ENCODE measurements at places on chromosomes 2 and 18.

DNA sequence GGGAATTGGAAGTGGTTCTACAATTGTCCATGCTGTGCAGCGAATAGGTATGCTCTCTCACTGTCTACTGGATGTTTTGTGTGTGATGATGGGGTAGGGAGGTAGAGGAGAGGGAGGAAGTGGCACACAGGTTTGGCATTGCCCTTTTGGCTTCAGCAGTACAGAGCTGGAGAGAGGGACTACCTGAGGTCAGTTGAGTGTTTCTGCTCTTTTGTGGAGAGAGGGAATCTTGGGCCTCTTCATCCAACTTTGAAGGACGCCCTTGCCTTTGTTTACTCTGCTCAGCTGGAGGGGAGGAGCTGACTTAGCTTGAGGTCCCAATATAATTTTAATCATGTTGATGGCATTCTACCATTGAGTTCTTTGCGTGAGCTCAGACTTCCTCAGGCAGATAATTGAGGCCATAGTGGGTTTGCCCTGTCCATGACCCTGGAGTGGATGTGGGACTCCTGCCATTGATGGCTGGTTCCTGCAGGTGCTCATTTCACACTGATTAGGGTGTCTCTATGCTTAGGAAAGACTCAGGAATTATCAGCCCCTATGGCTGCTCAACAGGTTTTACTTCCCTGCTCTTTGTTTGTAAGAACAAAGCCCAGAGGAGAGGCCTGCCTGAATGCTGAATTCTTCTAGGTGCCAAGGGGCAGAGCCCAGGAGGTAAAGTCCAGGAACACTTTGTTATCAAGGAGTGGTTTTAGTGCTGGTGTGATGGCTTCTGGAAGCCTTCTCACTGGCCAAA is 7.2 kb downstream of the RPIA start:
- DNase-seq = no peak

DNA sequence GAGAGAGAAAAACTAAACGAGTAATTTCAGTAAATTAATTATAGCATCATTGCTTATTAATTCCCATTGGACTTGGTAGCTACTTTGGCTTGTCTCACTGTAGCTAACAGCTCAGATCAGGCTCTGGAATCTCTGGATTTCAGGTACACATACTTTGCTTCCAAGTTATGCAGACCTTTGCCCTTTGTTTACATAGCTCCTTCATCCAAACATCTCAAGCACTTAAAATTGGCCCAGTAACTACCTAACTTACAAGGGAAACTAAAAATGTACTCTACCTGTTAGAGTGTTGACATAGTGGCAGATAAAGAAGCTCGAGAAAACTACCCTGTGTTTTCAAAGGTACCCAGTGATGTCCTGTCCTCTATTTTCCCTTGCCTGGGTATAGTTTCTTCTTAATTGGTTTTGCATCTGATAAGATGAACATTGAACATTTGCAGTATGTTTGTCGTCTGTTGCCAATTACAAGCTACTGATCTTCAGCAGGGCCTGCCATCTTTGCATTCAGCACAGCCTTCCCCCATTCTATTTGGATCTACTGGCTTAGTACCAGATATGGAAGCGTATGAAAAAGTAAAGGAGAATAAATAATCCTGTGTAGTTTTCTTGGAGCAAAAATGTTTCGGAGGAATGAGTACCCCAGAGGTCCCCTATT is 601.5 kb upstream of the FANCL start:
- no peak for DNase-seq

- no peak for DNase-seq
Measured at GRCh38 chr18:38571651-38572050, 1006.1 kb upstream of the CELF4 start.

DNA sequence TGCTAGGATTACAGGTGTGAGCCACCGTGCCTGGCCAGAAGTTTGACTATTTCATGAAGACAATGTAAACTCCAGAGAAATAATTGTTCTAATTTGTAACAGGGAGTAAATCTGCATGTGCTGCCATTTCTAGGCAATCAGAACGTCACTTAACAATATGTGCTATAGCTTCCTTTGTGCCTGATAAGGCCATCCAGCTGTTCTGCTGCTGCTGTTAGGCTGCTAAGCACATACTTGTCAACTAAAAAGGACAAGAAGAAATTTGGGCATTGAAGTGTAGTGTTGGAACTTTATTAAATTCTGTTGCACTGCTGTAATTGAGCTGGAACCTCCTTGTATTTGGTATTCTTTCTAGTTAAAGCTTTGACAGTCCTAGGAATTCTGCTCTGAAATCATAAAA is 57.1 kb downstream of the KIAA1328 start:
- DNase-seq = no peak

GRCh38 chr2:112784199-112785189 is at the start of gene IL1A:
TSS of gene IL1A (minus strand) at chr2:112784493. CDS start at chr2:112783770, 723 bp downstream.
- no peak for DNase-seq

GRCh38 chr18:74507097-74507881 is 11.1 kb downstream of the CNDP2 start:
- DNase-seq = no peak

DNA sequence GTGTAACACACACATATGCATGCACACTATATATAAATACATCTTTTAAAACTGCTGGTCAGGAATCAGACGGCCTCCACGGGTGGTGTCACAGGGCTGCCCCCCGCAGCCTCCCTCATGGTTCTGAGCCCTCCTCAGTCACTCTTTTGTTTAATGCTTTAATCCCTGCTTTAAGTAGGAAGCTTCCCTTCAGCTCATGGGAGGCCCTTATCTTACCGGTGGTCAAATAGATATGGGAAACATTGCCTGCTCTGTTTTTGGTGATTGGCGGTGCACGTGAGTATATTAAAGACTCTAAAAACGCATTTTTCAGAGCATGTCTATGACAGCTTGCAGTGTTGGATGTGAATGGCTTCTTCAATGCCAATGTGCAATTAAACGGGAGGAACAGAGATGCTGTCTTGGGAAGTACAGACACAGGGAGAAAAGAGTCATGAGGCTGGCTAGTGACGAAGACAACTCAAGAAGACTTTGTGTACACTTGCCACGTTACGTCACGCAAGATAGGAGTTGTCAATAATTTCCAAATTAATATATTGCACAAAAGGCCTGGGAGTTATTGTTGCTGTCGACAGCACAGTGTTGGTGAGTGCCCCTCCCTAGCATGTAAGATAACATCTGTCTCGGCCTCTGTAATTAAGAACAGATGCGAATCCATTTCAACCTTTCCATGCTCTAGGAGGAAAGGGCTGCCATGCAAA is 23.3 kb downstream of the GNLY start:
- no peak for DNase-seq

GRCh38 chr2:236745420-236746210 is 176.0 kb downstream of the ACKR3 start:
- DNase-seq = no peak

DNA sequence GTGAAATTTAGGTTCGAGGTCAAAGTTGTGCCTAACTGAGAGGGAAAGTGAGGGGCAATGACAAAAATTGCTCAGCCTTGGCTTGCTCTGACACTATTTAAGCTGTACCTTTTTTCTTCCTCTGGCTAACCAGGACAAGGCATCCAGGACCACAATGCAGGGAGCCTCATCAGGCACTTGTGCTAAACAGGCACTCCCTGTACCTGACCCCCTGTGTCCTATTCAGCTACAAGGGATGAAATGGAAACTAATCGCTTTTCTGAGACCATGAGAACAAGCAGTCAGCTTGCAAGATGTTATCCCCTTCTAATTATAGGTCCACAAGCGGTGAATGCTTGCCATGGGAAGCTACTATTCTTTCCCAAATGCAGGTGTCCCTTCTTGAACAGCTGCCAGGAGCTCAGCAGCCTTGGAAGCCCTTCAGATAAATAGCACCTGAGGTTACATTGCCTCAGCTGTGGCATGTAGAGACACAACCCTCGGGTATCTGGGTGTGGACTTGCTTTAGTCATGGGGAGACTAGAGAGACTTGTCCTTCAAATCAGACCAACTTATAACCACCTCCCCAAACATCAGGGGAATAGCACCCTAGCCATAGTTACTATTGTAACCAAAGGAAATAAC is 19.1 kb upstream of the ITGA6 start:
- DNase-seq = peak; percentile 26

- no peak for DNase-seq
Measured at GRCh38 chr2:516944-517343, 160.3 kb downstream of the TMEM18 start.

- no peak for DNase-seq
Measured at GRCh38 chr2:24984912-24985311, 13.2 kb upstream of the DNAJC27 start.

DNA sequence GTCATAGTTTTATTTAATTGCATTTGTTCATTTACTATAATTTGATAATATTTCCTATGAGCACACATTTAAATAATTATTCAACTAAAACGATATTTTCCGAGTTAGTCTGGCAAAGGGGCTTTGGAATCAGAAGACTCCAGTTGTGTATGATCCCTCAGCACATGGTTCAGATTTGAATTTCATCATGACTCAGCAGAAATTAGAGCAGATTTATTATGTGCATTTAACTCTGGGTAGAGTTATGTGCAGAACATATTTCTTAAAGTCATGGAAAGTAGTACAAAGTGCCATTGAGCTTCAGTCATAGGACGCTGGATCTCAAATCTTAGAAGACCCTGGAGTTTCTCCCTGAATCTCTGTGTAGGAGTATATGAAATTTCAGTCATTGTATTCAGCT is 106.7 kb downstream of the ADCYAP1 start:
- DNase-seq = no peak

DNA sequence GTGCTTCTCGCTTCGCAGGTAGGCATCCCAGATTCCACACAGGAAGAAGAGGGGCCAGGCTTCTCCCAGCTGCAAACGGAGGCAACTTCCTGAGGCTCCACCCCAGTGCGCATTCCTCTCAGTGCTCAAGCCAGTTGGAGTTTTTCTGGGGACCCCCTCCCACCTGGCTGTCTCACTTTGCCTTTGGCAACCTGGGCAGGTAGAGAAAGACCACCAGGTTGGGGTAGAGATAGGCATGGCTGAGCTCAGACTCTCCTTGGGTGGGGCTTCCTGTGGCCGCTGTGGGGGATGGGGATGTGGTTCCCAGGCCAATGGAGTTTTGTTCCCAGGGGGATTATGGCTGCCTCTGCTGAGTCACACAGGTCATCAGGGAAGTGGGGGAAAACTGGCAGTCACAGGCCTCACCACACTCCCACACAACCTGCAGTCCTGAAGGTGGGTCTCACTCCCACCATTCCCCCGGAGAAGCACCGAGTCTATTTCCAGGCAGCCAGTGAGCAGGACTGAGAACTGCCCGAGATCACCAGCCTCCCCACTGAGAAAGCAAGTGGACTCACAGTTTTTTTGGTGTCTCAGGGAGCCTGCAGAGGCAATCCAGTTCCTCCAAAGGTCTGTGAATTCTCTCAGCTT is 38.1 kb downstream of the SLC39A10 start:
- DNase-seq = no peak

DNA sequence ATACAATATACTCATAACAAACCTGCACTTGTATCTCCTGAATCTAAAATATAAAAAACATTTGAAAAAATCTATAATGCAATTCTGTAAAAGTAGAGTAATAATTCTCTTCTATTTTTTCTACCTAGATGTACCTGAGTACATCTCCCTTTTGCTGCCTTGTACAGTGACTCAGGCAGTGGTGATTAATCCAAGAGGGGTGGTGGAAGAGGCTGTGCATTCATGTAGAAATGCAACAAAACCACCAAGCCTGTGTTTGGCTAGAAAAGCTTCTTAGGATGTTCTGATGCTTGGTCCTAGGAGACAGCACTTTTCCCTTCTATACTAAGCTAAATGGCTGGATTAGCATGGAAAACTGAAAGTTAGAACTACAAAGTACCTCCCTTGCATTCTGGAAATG is 245.8 kb downstream of the DPP10 start:
- DNase-seq = no peak
